GM12864 (cell line): ENCODE measurements at places on chromosomes 13 and 19.
A peak's percentile ranks its signal among the peaks of the same experiment; 100 is the strongest.

DNA sequence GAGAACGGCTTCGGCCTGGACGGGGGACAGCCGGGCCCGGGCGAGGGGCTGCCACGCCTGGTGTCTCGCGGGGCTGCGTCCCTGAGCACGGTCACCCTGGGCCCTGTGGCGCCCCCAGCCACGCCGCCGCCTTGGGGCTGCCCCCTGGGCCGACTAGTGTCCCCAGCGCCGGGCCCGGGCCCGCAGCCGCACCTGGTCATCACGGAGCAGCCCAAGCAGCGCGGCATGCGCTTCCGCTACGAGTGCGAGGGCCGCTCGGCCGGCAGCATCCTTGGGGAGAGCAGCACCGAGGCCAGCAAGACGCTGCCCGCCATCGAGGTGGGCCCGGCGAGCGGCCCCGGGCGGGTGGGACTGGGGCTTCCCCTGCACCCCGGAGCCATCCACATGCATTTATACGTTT lies 10.7 kb downstream of the RELB start:
- no peak for DNase-seq

DNA sequence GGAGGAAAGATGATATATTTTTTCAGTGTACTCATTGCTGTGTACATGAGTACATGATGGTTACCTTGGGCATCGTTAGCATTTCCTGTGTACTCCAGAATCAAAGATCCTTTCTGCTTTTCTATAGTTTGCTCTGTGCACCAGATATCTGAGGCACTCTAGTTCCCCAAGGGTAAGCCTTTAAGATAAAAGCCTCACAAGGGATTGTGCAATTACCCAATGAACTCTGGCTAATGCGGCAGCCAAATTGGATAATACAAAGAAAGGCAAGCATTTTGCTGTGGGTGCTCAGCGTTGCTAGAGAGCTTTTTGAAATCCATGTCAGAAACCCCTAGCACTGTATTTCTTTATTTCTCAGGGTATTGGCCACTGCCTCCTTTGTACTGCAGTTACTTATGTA lies 2.9 kb downstream of the CYSLTR2 start:
- DNase-seq, result no peak

DNA sequence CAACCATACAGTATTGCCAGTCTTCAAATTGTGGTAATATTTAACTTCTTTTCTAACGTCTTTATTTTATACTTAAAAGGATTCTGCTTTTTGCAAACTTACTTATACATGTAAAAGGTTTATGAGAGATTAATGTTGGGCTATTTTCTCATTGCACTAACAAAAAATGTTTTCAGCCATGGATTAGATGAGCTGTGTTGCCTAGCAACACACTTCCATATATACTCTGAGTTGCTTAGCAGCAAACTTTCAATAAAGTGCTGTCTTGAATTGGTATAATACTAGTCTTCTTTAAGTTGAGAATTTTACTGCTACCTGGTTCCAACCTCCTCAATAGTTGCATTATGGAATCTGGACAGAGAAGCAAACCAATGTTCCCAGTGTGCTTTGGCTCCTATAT lies 777.4 kb upstream of the PCDH9 start:
- DNase-seq, result no peak

GRCh38 chr19:38061294-38061693 lies 154.3 kb downstream of the SIPA1L3 start:
- DNase-seq, result no peak

- no peak for DNase-seq
Measured at GRCh38 chr19:14563989-14564651, 7.7 kb downstream of the NDUFB7 start.

GRCh38 chr13:107441279-107441678 lies 774.1 kb downstream of the LIG4 start:
- DNase-seq, result no peak

DNA sequence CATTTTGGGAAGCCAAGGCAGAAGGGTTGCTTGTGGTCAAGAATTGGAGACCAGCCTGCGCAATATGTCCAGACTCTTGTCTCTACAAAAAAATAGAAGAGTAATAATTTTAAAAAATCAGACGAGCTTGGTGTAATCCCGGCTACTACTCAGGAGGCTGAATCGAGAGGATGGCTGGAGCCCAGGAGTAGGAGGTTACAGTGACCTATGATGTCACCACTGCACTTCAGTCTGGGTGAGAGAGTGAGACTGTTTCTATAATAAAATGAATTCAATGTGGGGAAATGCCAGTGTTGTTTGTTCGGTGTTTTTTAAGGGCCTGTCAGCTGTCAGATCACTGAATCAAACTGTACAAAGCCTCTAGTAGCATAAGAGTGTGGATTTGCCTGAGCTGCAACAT lies 1.2 kb upstream of the FBXL3 start:
- DNase-seq, result no peak

- DNase-seq, result no peak
Measured at GRCh38 chr19:6087074-6087571, 23.2 kb downstream of the RFX2 start.

DNA sequence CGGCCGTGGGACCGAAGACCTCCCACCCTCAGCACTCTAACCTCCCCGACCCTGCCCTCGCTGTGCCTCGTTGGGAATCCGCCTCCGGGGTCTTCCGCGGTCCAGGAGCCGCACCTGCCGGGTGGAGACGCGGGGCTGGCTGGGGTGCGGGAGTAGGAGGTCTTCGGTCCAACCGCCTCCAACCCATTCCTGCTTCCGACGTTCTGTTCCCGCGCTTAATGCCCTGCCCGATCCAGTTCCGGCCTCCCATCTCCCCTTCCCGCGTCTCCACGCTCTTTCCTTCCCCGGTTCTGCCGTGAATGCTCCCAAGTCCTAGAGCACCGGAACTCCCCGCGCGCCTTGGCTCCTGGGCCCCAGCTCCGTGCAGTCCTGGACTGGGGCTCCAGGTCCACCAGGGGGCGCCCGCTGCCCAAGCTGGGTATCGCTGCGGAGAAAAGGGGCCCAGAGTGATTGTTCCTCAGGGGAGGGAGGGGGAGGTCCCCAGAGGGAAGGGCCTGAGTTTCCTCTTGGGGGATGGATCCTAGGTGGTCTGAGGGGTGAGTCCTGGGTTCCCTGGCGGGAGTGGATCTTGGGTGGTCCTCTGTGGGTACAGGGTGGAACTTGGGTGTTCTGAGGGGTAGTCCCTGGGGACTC lies 14.1 kb upstream of the TNFSF9 start:
- DNase-seq, result peak; percentile 68

DNA sequence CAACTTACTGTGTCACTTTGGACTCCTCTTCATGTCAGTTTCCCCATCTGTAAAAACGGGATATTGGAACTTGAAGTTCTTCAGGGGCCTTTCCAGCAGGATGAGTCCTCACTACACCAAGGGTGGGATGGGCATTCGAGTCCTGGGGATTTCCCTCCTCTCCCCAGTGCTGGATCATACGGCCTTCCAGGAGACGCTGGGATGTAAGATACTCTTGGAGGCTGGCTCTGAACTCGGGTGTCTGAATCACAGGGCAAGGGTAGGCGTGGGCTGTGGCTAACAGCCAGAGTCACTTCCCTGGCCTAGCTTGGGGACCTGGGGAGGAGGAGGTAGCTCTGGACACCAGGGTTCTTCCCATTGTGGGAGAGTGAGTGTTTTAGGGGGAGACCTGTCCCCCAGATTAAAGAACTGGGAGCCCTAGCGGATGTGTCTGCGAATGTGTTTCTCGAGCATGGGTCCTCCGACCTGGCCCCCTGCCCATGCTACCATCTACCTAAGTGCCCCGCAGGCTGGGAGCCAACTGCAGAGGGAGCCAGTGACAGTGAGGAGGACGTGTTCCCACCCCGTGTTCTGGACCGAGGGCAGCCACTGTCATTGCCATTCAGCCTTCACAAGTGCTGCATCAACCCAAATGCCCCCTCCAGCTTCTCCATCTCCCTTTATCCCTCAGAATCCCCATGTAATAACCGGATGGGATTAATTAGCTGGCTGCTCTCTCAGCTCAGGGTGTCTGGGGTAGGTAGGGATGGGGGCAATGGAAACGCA lies 2.4 kb upstream of the CYTH2 start:
- DNase-seq, result no peak

- no peak for DNase-seq
Measured at GRCh38 chr13:37068962-37069361, 9.5 kb upstream of the SUPT20H start.

- no peak for DNase-seq
Measured at GRCh38 chr19:19402656-19403372, 2.7 kb upstream of the GATAD2A start.

DNA sequence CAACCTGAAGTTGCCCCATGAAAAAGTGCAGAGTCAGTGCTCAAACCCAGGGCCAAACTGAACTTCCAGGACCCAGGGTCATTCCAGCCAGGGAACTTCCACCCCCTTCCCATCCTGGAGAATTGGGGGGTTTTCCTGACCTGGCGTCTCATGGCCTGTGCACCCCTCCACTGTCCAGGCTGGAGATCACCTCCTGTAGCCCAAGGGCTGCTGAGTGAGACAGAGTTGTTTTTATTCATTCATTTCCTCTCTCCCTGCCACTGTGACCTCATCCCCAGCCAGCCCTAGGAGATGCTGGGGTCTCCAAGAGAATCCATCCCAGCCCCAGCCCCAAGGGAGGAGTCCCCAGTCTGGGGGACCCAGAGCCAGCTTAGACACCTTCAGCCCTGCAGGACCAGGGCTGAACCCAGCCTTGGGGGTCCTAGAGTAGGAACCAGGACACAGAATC lies 4.2 kb downstream of the FCHO1 start:
- no peak for DNase-seq

GRCh38 chr19:19269952-19270694 lies 3.0 kb downstream of the TM6SF2 start:
- DNase-seq, result no peak

- DNase-seq, result no peak
Measured at GRCh38 chr13:46307554-46307953, 79.5 kb downstream of the RUBCNL start.

GRCh38 chr19:44228318-44228717 lies 16.0 kb downstream of the ZNF227 start:
- no peak for DNase-seq

DNA sequence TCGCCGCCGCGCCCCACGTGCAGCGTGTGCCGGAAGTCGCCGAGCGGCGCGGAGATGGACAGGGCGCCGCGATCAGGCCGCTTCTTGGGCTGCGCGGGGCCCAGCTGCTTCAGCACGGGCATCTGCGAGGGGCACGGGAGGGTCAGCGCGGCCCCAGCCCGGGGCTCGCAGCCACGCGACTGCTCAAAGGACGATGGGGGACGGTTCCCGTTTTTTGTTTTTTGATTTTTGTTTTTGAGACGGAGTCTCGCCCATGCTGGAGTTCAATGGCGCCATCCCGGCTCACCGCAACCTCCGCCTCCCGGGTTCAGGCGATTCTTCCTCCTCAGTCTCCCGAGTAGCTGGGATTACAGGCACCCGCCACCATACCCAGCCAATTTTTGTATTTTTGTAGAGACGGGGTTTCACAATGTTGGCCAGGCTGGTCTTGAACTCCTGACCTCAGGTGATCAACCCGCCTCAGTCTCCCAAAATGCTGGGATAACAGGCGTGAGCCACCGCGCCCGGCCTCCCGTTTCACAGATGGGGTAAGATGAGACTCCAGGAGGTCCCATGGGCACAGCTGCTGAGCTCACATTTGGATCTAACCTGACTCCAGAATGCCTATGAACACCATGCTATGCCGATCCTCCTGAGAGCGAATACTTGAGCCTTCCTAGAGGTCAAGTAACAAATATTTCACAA lies 2.0 kb upstream of the LENG9 start:
- DNase-seq, result no peak

- no peak for DNase-seq
Measured at GRCh38 chr13:62246581-62246980, 830.9 kb upstream of the PCDH20 start.

DNA sequence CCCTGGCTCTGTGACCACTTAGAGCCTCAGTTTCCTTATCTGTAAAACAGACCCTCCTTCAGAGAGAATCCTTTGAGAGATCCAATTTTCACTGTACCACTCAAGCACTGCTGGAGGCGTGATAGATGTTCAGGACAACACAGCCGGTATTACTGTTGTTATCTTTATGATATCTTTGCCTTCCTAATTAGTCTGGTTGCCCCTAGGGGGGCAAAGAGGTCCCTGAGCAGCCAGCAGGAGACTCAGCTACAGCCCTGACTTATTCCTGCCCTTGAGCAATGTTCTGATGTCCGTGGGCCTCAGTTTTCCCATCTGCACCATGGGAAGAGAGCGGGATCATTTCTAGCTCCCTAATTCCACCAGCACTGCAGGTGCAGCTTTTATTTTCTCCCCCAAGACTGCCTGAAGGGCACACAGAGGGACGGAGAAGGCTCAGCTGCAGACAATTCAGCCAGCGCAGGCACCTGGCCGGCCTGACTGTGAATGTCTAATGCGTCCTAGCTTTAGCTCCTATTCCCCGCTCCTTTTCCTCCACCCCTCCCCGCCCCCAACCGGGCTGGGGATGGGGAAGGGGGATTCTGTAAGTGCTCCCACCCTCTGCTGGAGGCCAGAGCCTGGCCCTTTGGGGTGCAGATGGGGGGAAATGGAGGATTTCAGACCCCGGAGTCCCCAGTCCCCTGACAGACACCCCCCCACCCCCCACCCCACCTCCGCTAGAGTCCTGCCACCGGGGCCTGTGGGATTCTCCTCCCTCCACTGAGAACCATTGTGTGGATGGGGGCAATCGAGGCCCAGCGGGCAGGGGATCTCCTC lies 16.2 kb downstream of the TLE5 start:
- no peak for DNase-seq

DNA sequence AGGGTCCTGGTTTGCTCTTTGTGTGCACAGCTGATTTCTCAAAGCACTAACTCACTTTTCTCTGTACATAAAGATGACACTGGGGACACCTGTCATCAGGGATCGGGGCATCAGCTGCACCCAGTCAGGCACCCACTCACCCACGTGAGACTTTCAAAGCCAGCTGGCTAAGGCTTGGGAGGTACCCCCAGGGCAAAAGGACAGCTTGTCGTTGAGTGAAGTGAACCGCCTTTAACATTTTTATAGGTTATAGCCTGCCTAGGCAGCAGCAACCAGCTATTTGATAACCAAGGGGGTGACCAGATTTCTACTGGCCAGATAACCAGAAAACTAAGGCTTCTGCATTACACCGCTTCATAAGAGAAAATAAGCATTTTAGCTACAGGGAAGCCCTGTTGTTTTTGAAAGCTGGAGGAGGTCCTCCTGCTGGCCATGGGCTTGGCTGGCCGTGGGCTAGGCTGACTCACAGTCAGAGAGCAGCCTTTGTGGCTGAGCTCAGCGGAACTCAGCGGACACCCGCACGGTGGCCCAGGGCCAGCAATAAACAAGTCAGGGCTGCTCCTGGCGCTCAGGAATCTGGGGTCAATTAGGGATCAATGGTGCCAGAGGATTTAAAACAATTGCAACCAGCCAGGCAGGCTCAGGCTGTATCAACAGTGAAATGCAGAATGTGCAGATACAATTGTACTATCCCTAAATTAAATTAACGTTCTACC lies 57.1 kb downstream of the ALOX5AP start:
- no peak for DNase-seq

GRCh38 chr13:45492538-45492937 lies 27.8 kb downstream of the COG3 start:
- DNase-seq, result no peak
